ENCODE measurements at places on chromosomes 2 and 18. TPM values are rescaled to one million over a fixed set of nuclear protein-coding genes. Genes with fewer than 3 reads are reported as not detected.

DNA sequence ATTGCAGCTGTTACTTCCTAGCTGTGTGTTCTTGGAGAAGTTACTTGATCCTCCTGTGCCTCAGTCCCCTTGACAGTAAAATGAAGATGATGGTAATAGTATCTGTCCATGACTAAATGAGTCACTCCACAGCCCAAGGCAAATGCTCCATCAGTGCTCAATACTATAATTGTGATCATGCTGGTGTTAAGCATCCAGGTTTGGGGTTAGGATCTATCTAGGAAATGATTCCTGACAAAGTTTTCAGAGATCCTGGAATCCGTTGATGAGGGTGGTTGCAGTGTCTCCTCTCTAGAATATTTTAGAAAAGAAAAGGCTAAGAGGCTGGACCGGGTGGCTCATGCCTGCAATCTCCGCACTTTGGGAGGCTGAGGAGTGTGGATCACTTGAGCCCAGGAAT is 2.7 kb upstream of the PRELID3A start:
- no peak for DNase-seq

- DNase-seq, result no peak
These were observed 480.2 kb upstream of the CELF4 start for GRCh38 chr18:38045845-38046244.

GRCh38 chr2:112321375-112322320 is 46.3 kb downstream of the ZC3H6 start:
- no peak for DNase-seq

GRCh38 chr18:12995952-12996477 is 4.9 kb downstream of the CEP192 start:
- no peak for DNase-seq

DNA sequence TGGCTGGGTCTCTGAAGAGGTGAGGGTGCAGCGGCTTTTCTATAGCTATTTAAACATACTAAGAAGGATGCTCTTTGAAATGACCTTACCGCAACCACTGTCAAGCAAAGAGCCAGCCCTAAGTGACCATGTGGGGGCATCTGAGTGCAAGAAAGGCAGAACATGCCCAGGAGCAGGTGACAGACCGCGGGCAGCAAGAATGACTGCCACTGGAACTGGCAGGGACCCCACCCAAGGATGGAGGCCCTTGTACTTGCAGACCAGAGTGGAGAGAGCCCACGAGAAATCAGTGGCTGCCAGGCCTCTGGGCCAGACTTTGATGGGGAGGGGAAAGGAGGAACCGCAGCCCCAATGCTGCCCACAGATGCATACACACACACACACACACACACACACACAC is 33.1 kb downstream of the DNMT3A start:
- no peak for DNase-seq

Gene FAM237A
- not detected for total RNA-seq

Gene SCN7A
- total RNA-seq, result not detected

Gene ARHGAP15
- 189 TPM for total RNA-seq

Gene PIEZO2
- total RNA-seq, result not detected
